ENCODE measurements at places on chromosomes 4 and X. TPM values are rescaled to one million over a fixed set of nuclear protein-coding genes. Genes with fewer than 3 reads are reported as not detected.

Gene TTC29
- total RNA-seq = 0.09 TPM

Gene FOXO4
- 18.8 TPM for total RNA-seq

Gene SPATA4
- 0.13 TPM for total RNA-seq

Gene MAGEB1
- not detected for total RNA-seq

Gene PDGFRA
- 100 TPM for total RNA-seq

Gene LUZP4
- not detected for total RNA-seq

Gene TKTL1
- 0.27 TPM for total RNA-seq

Gene LRP2BP
- 4.1 TPM for total RNA-seq

Gene MOB1B
- 19.6 TPM for total RNA-seq

Gene KLF8
- 3.3 TPM for total RNA-seq

Gene TRIML2
- total RNA-seq = not detected

Gene ARHGEF38
- total RNA-seq = not detected

Gene MUC7
- not detected for total RNA-seq

Gene PCDH10
- total RNA-seq = 0.31 TPM

Gene TCEAL6
- not detected for total RNA-seq

Gene UGT2B10
- total RNA-seq = not detected

Gene MAGEA9B
- not detected for total RNA-seq

Gene TLR10
- 0.27 TPM for total RNA-seq

Gene EVC2
- total RNA-seq = 6.3 TPM

Gene KCND1
- total RNA-seq = 0.66 TPM

Gene XKRX
- total RNA-seq = 0.04 TPM

Gene CYLC1
- total RNA-seq = not detected

Gene FOXR2
- not detected for total RNA-seq

Gene ENPEP
- 15.3 TPM for total RNA-seq

Gene MAGEC1
- total RNA-seq = not detected

Gene TNMD
- total RNA-seq = 713 TPM

Gene SUPT20HL2
- 0.09 TPM for total RNA-seq

Gene STAG2
- 86.5 TPM for total RNA-seq

Gene MEPE
- total RNA-seq = not detected

Gene KIAA1210
- total RNA-seq = 0.18 TPM

Gene CTAG1A
- total RNA-seq = not detected

Gene CA5B
- 5.5 TPM for total RNA-seq

Gene SORBS2
- total RNA-seq = 17.7 TPM

Gene PTTG2
- 0.09 TPM for total RNA-seq

Gene CXorf49
- not detected for total RNA-seq

Gene PGRMC1
- 98.5 TPM for total RNA-seq

Gene TLR2
- 3.6 TPM for total RNA-seq

Gene GPC4
- 34.1 TPM for total RNA-seq

Gene MBTPS2
- 10.7 TPM for total RNA-seq

Gene PTPN13
- total RNA-seq = 10.5 TPM

Gene EGFL6
- 86.4 TPM for total RNA-seq

Gene SPARCL1
- 314 TPM for total RNA-seq

Gene DCAF4L1
- 0.18 TPM for total RNA-seq

Gene HHIP
- 3.5 TPM for total RNA-seq

Gene MYL5
- 1,456 TPM for total RNA-seq

Gene NRK
- 157 TPM for total RNA-seq

Gene MAGEA4
- not detected for total RNA-seq

Gene ADH1A
- 0.49 TPM for total RNA-seq

Gene GYPB
- 5.3 TPM for total RNA-seq

Data from muscle of leg (tissue), 16 donors.